ENCODE measurements at places on chromosomes 5 and 9.
A peak's percentile ranks its signal among the peaks of the same experiment; 100 is the strongest.

GRCh38 chr9:73219985-73220626, 68.4 kb downstream of the ANXA1 start:
- DNase-seq: no peak

DNA sequence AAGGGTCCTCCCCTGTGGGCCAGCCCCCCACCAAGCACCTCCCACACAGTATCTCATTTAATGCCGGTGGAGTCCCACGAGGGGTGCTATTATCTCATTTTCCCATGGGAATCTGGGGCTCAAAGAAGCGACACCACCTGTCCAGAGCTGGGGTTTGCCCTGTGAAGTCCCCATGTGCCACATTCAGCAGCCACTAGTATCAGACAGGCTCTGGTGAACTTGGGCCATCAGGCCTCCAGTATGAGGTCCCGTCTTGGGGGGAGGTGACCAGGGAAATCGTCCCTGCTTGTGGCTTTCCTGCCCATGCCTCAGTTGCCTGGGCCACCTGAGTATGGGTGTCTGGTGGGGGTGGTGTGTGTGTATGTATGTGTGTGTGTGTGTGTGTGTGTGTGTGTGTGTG, 222.7 kb downstream of the PBX3 start:
- no peak for DNase-seq

DNA sequence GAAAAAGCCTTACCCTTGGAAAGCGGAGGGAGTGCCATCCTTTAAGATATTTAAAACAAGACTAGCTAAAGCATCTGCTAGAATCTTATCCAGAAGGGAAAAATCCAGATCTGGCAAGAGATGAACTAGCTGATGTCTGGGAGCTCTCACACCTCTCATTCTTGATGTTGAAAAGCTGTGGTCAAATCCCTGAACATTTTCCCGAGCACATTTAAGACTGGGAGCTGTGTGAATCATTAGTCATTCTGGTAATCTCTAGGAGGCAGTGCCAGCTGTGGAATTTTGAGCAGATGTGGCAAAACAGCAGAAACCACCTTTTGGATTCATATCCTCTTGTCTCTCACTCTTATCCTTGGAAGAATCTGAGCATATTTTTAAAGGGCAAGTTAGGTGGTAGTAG, 218.0 kb downstream of the MAN2A1 start:
- DNase-seq: no peak

GRCh38 chr9:121612511-121612998, 38.9 kb upstream of the DAB2IP start:
- no peak for DNase-seq

- peak; percentile 52 for DNase-seq
Measured at GRCh38 chr5:125357660-125358059, 611.2 kb upstream of the ZNF608 start.

GRCh38 chr5:132100672-132101261, 27.2 kb downstream of the CSF2 start:
- no peak for DNase-seq

DNA sequence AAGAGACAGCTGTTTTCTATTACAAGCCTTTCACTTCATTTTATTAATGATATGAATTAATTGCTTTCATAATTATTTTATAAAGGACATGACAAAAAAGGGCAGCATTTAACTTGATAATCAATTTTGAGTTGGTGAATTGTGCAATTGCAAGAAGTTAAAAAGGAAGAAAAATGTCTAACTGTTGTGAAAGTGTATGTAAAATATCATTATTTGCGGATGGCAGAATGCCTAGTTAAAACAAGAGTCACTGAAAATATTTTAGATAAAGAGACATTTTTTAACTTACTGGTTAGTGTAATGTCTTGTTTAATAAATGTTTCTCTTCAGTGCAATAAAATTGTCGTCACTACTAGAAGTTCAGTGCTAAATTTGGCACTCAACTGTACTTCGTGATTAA, 57.6 kb upstream of the HTR4 start:
- DNase-seq: no peak

- DNase-seq: no peak
Measured at GRCh38 chr5:96637196-96637595, 25.0 kb upstream of the CAST start.

GRCh38 chr9:91029650-91030361, 228.2 kb downstream of the SYK start:
- no peak for DNase-seq

- peak; percentile 81 for DNase-seq
Measured at GRCh38 chr5:35617435-35618303, at the start of gene SPEF2. Gene SPEF2 (plus strand): TSS chr5:35617863. CDS start chr5:35617998, 135 bp downstream.

DNA sequence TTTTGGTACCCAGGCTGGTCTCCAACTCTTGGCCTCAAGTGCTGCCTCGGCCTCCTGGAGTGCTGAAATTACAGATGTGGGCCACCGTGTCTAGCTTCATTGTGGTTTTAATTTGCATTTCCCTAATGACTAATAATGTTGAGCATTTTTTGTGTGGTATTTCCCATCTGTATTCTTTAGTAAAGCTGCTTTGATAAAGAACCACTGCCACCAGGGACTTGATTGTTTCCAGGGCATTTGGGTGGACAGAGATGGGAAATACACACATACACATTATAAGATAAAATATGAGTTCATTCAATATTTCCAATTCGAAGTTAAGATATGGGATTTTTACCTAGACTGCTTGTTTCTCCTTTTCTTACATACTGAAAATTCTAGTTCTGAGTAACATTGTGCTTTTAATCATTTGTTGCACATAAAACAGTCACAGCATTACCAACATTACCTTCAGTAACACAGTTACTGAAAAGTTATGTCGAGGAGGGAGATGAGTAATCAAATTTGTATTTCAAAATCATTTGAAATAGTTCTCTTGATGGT, 28.9 kb downstream of the HABP4 start:
- no peak for DNase-seq

GRCh38 chr5:55904152-55904551, 53.0 kb downstream of the IL31RA start:
- no peak for DNase-seq

Data from BE2C (cell line).